ENCODE measurements at places on chromosomes 13 and 19.

GRCh38 chr19:50745221-50745620 is 22.1 kb downstream of the CLEC11A start:
- no peaks in the 10 kb centered on the region for H3K4me1 ChIP-seq
- H3K27me3 ChIP-seq, result peaks cover 43% of the 10 kb centered on the region
- H3K36me3 ChIP-seq, result no peaks in the 10 kb centered on the region
- H3K27ac ChIP-seq, result no peak overlapping the region
- DNase-seq, result no peak
- H3K4me3 ChIP-seq, result no peak overlapping the region

- H3K4me3 ChIP-seq, result no peak overlapping the region
- no peaks in the 10 kb centered on the region for H3K27me3 ChIP-seq
- H3K4me1 ChIP-seq, result peaks cover 42% of the 10 kb centered on the region
- H3K36me3 ChIP-seq, result peaks cover 8% of the 10 kb centered on the region
- no peak for DNase-seq
- H3K27ac ChIP-seq, result no peak overlapping the region
Measured at GRCh38 chr13:45328661-45329111, 12.3 kb downstream of the TPT1 start.

GRCh38 chr19:50717026-50717723 is 2.4 kb downstream of the SHANK1 start:
- peak overlapping the region; percentile 43 for H3K4me3 ChIP-seq

DNA sequence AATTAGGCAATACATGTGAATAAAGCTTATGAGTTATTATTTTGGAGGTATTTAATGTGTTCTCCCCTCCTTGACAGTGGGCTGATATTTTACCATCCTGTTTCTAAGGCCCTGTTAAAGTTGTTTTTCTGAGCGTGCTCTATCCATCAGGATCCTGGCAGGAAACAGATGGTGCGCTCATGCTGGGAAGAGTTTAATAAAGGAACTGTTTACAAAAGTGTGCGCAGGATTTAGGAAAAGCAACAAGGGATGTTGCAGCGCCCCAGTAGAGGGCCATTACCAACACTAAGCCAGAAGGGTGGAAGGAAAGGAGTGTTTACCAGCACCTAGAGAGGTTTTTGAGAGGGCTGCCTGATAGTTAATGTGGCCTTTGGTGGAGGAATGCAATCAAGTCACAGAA is 374.5 kb downstream of the KCNRG start:
- no peaks in the 10 kb centered on the region for H3K27me3 ChIP-seq
- no peaks in the 10 kb centered on the region for H3K36me3 ChIP-seq
- peaks cover 15% of the 10 kb centered on the region for H3K4me1 ChIP-seq
- no peak for DNase-seq
- H3K4me3 ChIP-seq, result no peak overlapping the region

DNA sequence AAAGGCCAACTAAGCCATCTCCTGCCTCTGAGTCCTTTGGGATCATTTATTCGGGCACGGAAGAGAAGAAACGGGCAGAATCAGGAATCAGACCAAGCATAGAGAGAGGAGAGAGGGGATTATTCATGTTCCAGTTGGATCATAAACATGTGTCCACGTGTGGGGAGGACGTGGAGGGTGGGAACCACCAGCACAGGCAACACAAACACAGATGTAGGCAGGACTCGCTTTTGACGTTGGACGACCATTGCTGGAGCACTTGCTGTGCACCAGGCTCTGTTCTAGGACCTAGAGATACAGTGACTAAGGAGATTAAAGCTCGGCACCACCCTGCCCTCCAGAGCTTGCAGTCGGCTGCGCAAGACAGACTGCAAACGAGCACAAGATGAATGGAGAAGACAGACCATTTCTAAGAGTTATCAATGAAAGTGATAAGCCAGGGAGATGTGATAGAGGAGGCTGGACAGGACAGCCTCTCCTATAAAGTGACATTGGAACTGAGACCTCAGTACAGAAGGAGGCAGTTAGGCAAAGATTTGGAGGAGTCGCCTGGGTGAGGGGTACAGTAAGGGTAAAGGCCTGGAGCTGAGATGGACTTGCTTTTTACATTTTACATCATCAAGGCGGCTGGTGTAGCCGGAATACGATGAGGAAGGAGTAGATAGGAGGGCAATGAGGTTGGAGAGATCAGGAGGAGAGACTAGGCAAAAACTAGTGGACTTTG is 716 bp downstream of the SH2D3A start:
- no peaks in the 10 kb centered on the region for H3K36me3 ChIP-seq
- DNase-seq, result no peak
- peaks cover 17% of the 10 kb centered on the region for H3K4me1 ChIP-seq
- peak overlapping the region; percentile 80 for H3K4me3 ChIP-seq

DNA sequence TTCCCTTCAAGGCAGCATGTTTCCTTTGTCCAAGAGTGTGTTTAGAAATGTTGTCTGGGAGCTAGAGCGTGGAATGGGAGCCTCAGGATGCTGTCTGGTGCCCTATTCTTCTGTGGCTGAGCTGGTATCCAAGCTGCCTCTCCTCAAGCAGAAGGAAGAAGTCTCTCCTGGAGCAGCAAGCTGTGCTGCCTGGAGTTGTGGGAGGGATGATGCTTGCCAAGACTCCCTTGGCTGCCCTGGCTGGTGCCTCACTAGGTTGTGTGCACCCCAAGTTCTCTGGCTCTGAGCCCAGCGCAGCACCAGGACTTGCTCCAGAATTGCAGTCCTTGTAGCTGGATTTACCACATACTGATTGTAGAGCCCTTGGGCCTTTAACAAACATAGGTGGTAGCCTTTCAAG is 4.7 kb upstream of the CYP4F3 start:
- no peak overlapping the region for H3K27ac ChIP-seq
- peaks cover 30% of the 10 kb centered on the region for H3K27me3 ChIP-seq
- H3K4me1 ChIP-seq, result peaks cover 7% of the 10 kb centered on the region
- DNase-seq, result no peak
- no peaks in the 10 kb centered on the region for H3K36me3 ChIP-seq

- H3K27me3 ChIP-seq, result peaks cover 59% of the 10 kb centered on the region
- peak overlapping the region; percentile 84 for H3K27ac ChIP-seq
- no peak overlapping the region for H3K4me3 ChIP-seq
- no peak for DNase-seq
- H3K36me3 ChIP-seq, result no peaks in the 10 kb centered on the region
Measured at GRCh38 chr13:110413016-110413675, 106.1 kb downstream of the COL4A2 start.

GRCh38 chr13:48727241-48728011 is 73.7 kb downstream of the CYSLTR2 start:
- peaks cover 12% of the 10 kb centered on the region for H3K27me3 ChIP-seq
- peaks cover 10% of the 10 kb centered on the region for H3K4me1 ChIP-seq
- no peak overlapping the region for H3K4me3 ChIP-seq

DNA sequence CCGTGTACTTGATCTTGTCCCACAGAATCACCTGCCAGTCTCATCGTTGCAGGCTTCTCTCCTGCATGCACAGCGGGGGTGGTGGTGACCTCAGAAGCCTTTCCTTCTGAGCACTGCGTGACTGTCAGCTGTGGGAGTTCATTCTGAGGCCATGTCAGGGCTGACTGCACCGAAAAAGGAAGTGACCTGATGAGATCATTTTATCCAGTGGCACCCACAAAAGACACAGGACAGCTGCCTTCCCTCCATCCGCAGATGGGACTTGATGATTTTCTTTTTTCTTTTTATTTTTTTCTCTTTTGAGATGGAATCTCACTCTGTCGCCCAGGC is 89.7 kb downstream of the RAB20 start:
- peaks cover 78% of the 10 kb centered on the region for H3K4me1 ChIP-seq
- DNase-seq, result peak; percentile 87
- H3K36me3 ChIP-seq, result peaks cover 2% of the 10 kb centered on the region
- peak overlapping the region; percentile 82 for H3K4me3 ChIP-seq
- H3K27me3 ChIP-seq, result peaks cover 10% of the 10 kb centered on the region

DNA sequence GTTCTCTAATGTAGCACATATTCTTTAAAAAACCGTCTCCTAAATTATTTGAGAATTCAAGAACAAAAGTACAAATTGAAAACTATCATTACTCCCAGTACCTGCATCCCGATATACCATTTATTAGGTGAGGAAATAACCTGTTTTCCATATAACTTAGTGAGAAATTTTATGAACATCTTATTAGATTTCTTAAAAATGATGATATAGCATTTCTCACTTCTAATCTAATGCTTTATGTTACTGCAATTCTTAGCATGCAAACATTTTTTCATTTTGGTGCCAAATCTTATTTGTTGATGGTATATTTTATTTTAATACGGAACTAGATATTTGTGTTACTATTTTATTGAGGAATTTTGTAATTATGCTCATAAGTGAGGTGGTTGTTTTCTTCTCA is 1321.3 kb upstream of the SLC10A2 start:
- H3K4me1 ChIP-seq, result no peaks in the 10 kb centered on the region
- H3K27me3 ChIP-seq, result no peaks in the 10 kb centered on the region
- H3K4me3 ChIP-seq, result no peak overlapping the region
- H3K36me3 ChIP-seq, result no peaks in the 10 kb centered on the region
- no peak overlapping the region for H3K27ac ChIP-seq
- no peak for DNase-seq

DNA sequence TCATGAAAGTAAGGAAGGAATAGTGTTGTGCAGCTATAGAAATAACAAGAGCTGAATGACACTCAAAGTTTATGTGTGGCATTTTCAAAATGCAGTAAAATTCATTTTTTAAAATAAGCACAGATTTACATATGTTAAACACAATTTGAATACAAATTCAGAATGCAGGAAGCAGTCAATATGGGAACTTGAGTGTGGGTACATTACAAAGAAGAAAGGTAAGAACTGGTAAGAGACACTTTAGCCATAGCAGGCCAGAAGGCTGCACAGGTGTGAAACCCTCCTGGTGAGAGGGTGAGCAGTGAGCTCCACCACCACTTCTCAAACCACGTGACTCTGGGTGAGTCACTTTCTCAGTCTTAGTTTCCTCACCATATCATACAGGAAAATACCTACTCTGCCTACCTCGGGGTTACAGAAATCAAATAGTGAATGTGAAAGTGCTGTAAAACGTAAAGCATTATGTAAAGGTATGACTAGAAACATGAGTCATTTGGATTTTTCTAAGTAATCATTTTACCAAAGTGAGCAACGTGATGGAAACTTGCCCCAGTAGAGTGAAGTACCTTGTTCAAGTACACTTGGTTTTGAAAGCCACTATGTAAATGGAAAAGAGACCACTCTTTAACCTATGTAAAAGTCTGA is 40.5 kb downstream of the USP12 start:
- peak overlapping the region; percentile 86 for H3K27ac ChIP-seq
- H3K4me1 ChIP-seq, result peaks cover 85% of the 10 kb centered on the region
- H3K4me3 ChIP-seq, result no peak overlapping the region
- DNase-seq, result peak; percentile 77
- peaks cover 20% of the 10 kb centered on the region for H3K36me3 ChIP-seq
- H3K27me3 ChIP-seq, result no peaks in the 10 kb centered on the region

Measured in stimulated activated naive B cell treated with anti-CD40 and anti-IgM and Interleukin-4, amounts not matched to agents 10 μg/mL and 1 μg/mL and 100 μg/mL, for 72 hours (primary cell).